Epithelial cell of esophagus (primary cell): ENCODE measurements at places on chromosomes 6 and 20.

GRCh38 chr6:34555328-34555727, 801 bp downstream of the SPDEF start:
- DNase-seq = no peak

- no peak for DNase-seq
Measured at GRCh38 chr6:44005507-44005903, 121.7 kb downstream of the MRPL14 start.

DNA sequence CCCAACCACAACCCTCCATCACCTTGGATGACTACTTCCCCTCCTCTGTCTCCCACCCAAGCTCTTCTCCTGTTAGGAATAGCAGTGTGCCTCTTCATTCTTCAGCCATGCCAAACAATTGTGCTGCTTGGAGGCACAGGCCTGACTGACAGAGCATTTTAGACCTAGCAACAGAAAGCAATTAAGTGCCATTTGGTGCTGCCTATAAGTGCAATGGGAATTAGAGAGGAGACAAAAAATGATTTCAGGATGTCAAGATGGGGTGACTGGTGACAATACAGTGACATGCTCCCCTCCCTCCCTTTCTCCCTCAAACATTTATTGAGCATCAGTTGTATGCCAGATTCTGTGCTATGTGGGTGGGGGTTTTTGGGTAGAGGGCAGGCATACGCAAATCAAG, 322.6 kb upstream of the MOCS1 start:
- no peak for DNase-seq

DNA sequence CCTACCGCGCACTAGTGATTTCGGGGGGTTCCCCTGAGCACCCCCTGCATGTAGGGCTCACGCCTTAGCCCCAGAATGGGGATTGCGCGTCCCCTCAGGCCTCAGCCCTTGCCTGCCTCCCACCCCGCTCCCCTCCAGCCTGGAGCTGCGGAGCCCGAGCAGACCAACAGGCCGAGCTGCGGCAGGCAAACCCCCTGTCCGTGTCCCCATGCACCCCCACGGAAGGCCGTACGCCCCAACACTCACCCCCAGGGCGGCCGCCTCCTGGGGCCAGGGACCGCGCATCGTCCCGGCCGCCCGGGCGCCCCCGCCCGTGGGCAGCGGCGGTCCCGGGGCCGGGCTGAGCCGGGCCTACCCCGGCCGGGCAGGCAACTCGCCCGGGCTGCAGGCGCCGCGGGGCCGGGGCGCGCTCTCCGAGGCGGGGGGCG, 1.2 kb upstream of the KCNB1 start:
- no peak for DNase-seq

GRCh38 chr6:21102624-21103023, 490.9 kb upstream of the SOX4 start:
- DNase-seq = peak; percentile 7

DNA sequence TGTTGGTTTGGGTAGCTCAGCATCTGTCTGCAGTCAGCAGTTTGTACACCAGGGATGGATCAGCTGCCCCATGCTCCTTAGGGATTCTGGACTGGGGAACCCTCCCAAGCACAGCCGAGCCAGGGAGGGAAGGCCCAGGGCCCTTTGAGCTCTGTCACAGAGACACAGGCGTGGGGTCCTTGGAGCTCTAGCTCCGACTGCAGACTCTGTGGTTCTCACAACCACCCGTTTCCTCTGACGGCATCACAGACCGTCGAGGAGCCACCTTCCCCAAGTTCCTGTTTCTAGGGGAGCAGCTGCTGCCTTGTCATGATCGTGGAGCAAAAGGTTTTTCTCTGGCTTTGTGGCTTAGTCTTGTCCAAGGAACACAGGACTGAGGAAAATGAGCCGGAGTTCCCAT, at the start of gene SLA2:
Gene SLA2 (minus strand): TSS at position 199 of the 400 bp plus-strand sequence. CDS start 4,861 bp downstream, outside the sequence.
- DNase-seq = no peak

GRCh38 chr6:1285956-1286355, 25.9 kb upstream of the FOXQ1 start:
- DNase-seq = peak; percentile 46

DNA sequence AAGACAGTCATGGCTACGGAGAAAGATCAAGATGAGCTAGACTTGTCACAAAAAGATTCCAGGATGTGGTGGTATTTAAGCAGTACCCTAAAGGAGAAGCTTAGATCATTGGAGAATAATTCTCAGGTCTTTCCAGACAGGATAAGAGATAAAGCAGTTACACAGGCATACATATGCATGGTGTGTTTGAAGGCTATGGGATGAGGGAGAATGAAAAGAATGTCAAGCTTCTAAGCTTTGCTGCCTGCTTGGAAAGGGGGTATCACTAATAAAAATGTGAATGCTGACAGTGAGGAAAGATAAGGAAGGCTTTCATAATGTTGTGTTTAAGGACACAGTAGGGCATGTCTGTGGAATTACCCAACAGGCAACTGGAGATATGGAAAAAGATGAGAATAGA, 28.1 kb downstream of the RWDD2A start:
- DNase-seq = no peak

- no peak for DNase-seq
Measured at GRCh38 chr6:2870046-2870636, 28.5 kb upstream of the SERPINB1 start.

DNA sequence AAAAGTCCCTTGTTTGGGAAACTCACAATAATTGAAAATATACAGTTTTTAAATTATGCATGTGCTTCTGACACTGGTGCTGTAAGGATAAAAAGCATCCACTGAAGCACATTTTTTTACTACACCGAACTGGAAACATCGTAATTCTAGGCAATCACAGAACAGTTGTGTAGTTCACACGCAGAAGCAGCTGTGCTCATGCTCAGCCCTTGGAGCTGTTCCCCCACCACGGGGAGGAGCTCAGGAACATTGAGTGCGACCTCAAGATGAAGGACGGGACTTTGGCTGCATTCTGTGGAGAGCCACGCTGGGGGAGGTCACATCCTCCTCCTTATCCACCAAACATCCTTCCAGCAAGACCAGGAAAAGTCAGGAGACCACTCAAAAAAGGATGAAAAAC, 466.3 kb upstream of the CDH4 start:
- no peak for DNase-seq

- no peak for DNase-seq
Measured at GRCh38 chr20:20956513-20956931, 149.6 kb downstream of the LINC00237 start.

DNA sequence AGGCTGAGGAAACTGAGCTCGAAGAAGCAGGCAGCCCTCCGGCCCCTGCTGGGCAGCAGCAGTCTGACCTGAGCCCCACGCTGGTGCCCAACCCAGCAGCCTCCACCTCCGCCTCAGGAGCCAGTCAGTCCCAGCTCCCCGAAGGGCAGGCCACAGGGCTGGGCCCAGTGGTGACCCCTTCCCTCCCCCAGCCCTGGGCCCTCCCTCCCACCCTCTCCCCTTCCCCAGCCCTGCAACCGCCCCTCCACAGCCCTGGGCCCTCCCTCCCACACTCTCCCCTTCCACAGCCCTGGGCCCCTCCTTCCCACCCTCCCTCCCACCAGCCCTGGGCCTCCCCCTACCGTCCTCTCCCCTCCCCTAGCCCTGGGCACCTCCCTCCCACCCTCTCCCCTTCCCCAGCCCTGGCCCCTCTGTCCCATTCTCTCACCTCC, 115.0 kb downstream of the TAF4 start:
- DNase-seq = no peak

DNA sequence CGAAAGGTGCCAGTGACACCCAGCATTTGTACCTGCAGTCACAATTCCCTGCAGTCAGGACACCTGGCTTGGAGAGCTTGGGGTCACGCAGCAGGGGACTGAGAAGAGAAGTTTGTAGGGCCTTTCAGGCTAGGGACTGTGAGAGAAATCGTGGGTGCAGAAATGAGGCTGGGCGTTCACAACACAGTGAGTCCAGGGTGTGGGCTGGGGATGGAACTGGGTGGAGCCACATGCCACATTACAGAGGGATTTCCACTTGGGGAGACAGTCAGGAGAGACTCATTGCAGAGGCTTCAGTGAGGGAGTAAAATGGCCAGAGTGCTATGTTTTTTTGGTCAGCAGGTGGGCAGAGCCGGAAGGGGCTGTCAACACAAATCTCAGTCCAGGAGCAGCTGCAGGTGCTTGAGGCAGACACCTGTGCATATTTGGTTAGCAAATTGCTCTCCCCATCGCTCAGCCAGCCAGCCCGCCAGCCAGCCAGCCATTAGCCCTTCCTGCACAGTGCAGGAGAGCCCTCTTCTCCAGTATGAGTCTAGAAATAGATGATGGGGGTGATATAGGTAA, 7.4 kb downstream of the ITPR3 start:
- DNase-seq = no peak

GRCh38 chr20:50874111-50874757, 57.0 kb downstream of the ADNP start:
- DNase-seq = no peak

DNA sequence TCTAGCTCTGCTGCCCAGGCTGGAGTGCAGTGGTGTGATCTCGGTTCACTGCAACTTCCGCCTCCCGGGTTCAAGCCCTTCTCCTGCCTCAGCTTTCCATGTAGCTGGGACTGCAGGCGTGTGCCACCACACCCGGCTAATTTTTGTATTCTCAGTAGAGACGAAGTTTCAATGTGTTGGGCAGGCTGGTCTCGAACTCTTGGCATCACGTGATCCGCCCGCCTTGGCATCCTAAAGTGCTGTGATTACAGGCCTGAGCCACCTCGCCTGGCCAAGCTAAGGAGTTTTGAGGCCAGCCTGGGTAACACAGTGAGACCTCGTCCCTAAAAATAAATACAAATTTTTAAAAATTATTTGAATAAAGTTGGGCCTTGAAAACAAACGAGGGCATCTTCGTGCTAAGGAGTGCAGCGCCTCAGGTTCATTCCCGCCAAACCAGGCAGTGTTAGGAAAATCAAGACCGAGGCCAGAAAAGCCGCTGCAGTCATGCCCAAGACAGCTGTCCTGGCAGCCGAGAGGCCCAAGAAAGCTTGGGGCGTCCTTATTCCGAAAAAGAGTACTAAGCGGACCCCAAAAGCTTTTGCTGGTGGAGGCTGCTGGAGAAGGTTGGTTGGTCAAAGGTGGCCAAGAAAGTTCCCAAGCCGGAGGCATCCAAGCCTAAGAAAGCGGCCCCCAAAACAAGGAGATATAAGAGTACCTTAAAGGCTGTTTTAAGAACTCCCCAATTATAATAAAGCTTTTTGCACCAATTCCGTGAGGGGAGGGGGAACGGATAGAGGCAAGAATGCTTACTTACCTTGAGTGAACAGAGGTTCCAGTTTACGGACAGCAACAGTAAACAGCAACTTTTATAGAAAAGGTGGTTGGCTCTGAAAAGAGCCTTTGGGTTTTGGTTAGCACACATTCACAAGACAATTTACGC, 109.0 kb downstream of the HFE start:
- peak; percentile 25 for DNase-seq

DNA sequence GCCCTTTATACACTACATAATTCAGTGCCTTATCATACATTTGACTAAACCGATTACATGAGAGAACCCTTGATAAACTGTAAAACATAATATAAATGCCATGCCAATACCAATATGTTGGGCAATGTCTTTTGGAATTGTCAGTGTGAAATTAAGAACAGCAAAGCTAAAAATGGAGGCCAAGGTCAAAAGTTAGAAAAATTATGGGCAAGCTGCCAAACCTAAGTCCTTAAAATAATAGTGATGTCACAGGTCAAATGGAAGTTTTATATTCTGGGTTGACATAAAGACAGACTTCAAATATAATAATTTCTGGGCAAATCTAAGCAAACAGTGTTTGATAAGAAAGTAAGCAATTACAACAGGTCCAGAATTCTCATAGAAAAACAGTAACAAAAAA, 696.7 kb downstream of the RNF144B start:
- DNase-seq = no peak

- no peak for DNase-seq
Measured at GRCh38 chr6:89475634-89476033, 42.7 kb downstream of the ANKRD6 start.

GRCh38 chr6:16849988-16850680, 88.9 kb upstream of the ATXN1 start:
- no peak for DNase-seq
